Right atrium auricular region (tissue), 2 donors: ENCODE measurements at places on chromosomes 7 and 10.

DNA sequence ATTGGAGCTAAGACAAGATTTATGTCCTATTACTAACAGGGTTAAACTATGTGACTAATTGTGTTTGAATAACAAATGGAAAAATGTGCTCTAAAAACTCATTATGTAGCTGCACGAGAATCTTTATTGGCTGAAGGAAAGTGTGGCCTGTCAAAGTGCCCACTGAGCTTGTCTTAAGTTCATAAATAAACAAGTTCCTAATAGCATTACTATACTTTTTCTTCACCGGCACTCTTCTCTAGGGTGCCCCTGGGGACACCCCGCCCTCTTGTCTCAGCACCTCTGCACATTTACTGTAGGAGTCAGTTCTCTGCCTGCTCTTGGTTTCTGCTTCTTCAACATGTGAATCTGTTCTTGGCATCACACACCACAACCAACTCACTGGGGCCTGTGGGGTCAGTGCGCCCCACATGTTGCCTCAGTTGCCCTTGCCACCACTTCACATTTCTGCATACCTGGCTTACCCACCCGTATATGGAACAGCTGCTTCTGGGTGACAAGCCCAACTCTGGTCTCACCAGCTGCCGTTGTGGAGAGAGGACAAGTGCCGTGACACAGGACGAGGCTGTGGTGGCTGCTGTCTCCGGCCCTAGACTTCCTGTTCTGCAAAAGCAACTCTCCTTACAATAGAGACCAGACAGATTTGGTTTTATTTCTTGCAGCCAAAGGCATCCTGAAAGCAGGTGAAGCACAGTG is 96.3 kb upstream of the DDC start:
- DNase-seq: no peak

DNA sequence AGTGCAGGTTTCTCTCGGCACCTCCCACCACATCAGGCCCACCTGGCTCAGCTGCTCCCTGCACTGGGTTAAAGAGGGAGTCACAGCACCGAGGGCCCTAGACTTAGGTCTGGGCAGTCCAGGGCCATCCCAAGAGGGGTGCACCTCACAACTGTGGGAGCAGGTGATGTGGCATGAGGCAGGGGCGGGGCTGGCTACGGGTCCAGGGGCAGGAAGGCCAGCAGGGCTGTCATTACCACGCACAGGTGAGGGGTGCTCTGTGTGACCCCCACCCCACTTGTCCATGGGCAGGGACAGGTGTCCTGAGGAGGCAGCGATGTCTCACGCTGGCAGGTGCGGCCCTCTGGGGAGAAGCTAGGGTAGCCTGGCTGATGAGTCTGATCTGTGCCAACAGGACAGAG is 40.5 kb upstream of the DPYSL4 start:
- DNase-seq: no peak

GRCh38 chr7:127322351-127322750 is 69.6 kb upstream of the GRM8 start:
- no peak for DNase-seq

- DNase-seq: no peak
Observed at GRCh38 chr10:104895541-104895940, 254.5 kb downstream of the SORCS3 start.

- no peak for DNase-seq
Observed at GRCh38 chr7:46366526-46366925, 445.5 kb upstream of the IGFBP3 start.

DNA sequence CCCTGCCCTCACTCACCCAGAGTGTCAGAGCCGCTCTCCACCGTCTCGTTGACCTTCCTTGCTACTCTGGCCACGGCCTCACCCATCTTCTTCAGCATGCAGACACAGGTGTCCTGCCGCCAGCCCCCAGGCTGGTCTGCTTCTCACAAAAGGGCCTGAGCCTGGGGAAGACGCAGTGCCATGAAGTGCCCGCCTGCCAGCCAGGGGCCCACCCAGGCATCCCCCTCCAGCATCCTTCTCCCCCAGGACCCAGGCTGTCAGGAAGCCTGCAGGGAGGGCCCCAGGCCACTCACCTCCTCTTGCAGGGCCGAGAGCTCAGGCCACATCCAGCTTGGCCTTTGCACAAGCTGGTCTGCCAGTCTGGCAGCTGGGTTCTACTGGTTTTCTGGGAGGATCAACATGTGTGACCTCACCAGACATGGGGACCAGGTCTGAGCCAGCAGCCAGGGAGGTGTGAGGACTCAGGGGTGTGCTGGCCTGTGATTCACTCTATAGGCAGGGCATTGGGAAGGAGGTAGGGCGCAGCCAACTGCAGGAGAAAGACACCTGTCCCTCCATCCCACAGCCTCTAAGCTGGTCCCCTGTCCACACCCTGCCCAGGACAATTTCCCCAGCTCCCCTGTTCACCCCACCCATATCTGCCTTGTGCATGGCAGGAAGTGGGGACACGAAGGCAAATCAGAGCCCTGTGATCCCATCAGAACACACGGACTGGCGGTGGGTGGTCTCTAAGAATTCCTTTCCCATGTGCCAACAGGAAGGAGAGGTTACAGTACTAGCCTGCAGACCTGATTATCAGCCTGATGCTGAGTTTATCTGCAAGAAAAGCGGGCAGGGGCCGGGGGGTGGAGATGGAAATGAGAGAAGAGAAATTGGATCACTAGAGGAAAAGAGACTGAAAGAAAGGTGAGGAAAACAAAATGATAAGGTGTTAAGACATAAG is 5.7 kb downstream of the LRRC20 start:
- DNase-seq: no peak

GRCh38 chr10:61836888-61837754 is 64.4 kb upstream of the ARID5B start:
- no peak for DNase-seq

DNA sequence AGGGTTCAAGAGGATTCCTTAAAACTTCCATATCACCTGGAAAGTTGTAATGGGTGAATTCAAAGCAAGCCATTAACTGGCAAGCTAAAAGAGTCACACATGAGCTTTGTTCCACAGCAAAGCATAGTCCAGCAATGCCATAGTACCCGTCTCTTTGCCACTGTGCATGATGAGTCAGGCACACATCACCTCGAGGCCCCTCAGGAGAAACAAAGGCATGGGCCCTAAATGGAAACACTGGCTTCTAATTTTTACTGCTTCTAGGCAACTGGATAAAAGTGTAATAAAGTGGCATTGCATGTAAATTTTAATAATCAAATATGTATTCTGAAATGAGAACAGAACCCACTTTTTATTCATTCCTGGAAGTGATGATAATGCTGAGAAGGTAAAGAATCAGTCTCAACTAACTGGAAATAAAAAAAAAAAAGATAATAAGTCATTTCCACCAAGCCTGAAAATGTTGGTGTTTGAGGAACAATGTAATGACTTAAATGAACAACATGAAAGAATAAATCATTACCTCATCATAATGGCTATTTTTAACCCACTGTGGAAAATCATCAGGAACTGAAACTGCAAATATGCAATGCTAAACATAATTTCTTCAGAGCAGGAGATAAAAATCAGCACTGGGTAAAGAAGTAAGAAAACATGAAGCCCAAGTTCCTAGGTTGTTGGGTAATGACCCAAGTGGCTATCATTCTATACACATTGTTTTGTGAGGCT is 104.9 kb downstream of the CDK6 start:
- no peak for DNase-seq

DNA sequence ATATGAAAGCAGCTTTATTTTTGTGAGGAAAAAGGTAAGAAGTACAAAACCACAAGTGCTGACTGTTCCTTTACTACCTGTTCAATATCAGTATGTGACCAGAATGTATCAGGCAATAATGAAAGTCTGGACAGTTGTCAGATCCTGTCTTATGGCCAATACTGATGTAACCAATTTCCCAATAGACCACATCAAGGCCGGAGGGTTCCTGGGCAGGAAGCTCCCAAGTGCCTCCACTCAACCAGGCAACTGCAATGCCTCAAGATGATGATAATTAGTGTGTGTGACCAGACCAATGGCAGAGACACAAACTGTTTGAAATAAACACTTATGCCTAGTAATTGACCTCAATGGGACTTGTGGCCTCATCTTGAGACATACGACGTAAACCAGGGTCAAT is 149.4 kb upstream of the ASAH2 start:
- no peak for DNase-seq

- DNase-seq: no peak
Observed at GRCh38 chr7:106617860-106618259, 43.1 kb downstream of the CCDC71L start.

- no peak for DNase-seq
Observed at GRCh38 chr10:110175406-110175805, 32.0 kb upstream of the MXI1 start.

GRCh38 chr7:46198701-46199100 is 277.6 kb upstream of the IGFBP3 start:
- no peak for DNase-seq

DNA sequence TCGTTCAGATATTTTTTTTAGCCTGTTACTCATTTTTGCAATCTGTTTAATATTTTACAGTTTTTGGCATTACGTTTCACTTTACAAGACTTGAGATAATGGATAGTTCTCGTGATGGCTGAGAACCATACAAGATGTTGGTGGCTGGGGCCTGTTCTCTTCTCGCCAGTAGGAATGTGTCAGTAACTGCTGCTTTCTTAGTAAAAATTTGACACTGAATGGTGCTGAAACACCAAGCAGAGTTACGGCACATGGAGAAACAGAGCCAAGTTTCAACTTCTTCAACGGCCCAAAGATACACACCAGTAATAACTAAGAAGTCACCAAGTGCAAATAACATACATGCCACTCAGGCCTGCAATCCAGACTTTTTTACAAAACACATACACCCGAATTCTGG is 130.4 kb downstream of the NRP1 start:
- peak; percentile 68 for DNase-seq

GRCh38 chr10:128463991-128464760 is 338.0 kb upstream of the MKI67 start:
- DNase-seq: peak; percentile 78

DNA sequence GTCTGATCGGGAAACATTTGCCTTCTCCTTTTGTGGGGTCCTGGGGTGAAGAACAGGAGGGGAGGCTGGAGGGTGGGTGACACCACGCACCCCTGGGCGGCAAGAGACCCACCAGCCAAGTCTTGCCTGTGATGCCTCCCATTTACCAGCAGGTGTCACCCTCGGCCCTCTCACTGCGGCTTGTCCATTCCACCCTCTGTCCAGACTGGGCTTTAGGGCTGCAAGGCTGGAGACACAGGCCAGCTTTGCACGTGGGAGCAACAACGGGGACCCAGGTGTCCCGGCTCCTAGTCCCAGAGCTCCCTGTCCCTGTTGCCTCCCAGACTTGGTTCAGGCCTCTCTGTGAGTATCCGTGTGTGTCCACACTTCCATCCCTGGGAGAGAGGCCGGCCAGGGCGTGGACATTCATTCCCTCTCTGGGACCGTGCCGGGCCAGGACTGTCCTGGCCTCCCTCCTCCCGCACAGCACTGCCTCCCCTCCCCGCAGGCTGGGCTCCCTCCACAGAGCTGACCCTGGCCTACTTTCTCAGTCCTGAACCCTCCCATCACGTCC is 36.2 kb upstream of the GTF2IRD1 start:
- DNase-seq: peak; percentile 70

DNA sequence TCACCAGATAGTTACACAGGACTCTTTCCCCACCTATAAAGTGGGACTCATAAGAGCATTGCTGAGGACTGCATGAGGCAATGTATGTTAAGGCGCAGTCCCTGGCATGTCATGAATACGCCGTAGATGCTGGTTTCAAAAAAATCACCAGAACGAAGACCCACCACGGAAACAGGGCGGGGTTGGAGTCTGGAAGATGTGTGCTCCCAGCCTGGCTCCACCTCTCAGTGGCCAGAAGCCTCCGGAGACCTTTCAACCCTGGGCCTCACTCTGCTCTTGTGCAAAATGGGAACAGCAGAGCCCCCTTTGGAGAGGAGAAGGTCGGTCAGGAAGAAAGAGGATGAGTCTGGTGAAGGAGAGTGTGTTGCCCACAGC is 12.4 kb upstream of the ZMIZ1 start:
- DNase-seq: no peak

DNA sequence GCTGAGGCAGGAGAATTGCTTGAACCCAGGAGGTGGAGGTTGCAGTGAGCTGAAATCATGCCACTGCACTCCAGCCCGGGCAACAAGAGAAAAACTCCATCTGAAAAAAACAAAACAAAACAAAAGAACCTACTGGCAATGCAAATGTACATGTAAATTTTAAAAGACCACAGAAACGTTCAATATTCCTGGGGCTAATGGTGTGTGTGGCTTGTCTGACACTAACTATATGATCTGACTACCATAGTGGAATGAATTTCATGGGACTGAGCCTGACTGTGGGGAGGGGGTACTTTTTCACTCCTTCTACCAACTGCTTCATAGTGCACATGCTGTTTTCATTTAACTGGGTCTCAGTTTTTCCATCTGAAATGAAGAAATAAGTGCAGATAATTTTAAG is 69.6 kb downstream of the ITPRID1 start:
- DNase-seq: no peak

GRCh38 chr7:39618868-39619267 is 4.5 kb upstream of the RALA start:
- no peak for DNase-seq

- DNase-seq: no peak
Observed at GRCh38 chr7:27133409-27134231, 3.1 kb upstream of the HOXA4 start.

- no peak for DNase-seq
Observed at GRCh38 chr10:101881036-101881774, 37.6 kb upstream of the KCNIP2 start.

DNA sequence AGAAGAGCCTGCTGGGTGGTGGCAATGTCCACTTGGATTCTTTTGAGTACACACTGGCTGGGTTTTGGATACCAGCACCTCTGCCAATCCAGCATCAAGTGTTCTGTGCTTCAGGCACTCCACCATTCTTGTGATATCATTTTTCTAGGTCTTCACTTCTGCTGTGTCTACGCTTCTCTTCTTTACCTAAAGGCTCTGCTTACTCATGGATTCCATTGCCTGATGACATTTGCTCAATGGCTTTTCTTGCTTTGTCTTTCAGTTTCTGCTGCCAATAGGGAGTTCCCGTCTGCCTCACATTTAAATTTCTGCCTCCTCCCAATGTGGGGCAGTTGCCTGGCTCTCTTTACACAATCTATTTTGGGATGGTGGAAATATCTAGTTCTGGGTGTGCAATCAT is 12.7 kb upstream of the PAPSS2 start:
- DNase-seq: no peak

GRCh38 chr10:36494371-36494770 is 631.0 kb upstream of the ANKRD30A start:
- DNase-seq: no peak

GRCh38 chr10:47035171-47035818 is 124.1 kb downstream of the PTPN20 start:
- no peak for DNase-seq

DNA sequence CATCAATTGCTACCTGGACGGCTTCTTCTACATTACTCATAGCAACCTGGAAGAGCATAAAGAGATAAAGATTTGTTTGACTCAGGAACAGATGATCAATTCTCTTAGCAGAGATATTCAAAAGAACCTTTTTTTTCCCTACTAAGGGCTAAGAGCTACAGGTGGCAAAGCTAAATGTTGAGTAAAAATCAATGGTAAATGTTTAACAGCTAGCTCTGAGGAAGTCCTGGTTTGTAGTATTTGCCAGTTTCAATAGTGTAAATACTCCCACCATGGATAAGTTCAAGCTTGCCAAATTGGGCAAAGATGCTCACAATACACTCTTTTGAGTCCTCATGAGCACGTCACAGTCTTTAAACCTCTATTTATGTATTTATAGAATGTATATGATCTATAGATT is 64.0 kb downstream of the AKR1E2 start:
- no peak for DNase-seq
